Stimulated activated CD4-positive, alpha-beta T cell treated with anti-CD3 and anti-CD28 coated beads, TNF-alpha, amount 100 ng/mL, for 1 hour (primary cell): ENCODE measurements at places on chromosomes 6 and 20.

- DNase-seq: no peak
Observed at GRCh38 chr6:113873043-113873667, 16.0 kb downstream of the MARCKS start.

DNA sequence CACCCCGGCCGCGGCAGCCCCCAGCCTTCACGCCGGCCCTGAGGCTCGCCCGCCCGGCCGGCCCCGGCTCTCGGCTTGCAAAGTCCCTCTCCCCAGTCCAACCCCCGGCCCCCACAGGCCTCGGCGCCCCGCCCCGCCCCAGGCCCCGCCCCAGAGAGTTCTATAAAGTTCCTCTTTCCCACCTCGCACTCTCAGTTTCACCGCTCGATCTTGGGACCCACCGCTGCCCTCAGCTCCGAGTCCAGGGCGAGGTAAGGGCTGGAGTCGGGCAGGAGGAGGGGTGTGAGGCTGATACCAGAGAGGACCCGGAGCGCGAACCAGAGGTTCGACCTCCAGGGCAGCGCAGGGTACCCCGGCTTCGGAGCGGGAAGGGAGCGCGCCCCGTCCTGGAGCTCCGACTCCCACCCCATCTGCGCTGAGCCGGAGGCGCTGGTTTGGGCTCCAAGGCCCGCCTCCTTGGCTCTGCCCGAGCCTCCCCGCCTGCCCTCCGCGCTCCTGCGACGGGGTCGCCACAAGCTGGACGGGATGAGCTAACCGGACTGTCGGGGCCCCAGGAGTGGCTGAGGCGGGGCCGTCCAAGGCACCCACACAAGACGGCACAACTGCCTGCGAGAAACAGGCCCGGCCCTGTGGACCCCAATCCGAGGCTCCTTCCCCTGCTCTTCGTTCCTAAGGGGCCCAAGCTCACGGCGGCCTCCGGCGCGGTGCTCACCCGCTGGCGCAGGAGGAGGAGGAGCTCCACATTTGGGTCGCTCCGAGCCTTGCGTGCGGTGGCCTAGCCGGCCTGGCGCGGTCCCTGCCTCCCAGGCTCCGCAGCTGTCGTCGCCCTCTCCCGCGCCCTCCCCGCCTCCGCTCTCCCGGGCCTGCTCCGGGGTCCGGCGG, at the start of gene IRF4:
Gene IRF4 (plus strand): TSS at position 194 of the 882 bp plus-strand sequence. CDS start 1,401 bp downstream, outside the sequence.
- DNase-seq: peak; percentile 40

- no peak for DNase-seq
Observed at GRCh38 chr20:39381595-39381994, 419.5 kb downstream of the DHX35 start.

DNA sequence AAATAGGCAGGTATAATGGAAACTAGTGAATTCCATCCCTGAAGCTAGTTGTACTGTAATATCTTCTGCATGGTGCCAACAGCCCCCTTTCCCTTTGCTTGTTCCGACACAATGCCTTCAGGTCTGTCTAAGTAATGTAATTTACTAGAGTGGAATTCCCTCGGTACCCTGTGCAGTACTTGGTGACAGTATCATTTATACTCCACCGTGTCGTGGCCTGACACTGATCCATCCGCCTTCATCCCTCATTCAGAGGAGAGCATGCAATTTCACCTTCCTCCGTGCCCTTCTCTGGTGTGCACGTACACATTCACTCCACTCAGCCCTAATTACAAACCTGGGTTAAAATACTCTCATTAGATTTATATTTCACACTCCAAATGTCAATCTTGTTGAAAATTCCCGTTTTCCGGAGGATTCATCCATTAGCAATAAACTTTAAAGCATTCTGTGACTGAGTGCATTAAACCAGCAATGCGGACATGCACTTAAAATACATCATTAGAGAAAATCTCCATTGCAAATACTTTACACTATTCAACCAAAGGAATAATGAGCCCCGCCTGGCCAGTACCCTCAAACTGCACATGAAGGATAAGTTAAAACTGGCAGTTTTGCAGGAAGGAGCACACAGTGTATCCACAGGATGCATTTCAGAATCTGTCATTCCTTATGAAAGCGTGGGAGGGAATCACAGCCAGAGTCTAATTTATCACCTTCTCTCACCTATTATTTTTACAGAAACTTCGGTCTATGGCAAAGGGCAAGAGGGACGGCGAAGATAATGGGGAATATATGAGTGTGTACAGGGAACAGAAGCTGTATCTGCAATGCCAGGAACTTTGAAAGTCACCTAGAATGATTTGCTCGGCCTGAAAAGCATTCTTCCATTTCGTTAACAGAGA, 182.5 kb downstream of the GJA10 start:
- DNase-seq: no peak

GRCh38 chr6:82362878-82363427, 664 bp upstream of the TPBG start:
- no peak for DNase-seq

DNA sequence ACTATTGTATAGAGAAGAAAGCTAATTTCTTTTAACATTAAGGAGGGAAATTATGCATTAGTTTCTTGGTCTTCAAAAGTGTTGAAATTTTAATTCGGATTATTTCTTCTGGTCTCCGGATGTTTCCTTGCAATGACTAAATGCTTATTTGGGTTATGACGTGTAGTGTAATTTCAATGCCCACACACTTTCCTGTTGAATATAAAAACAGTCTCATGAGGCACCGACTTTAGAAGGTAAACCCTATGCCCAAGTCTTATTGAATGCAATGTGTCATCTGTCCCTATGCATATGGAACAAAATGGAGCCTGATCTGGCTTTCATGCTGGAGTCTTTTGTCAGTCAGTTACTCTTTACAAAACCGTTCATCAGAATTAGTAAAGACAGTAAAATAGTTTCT, 17.7 kb downstream of the GJA1 start:
- DNase-seq: no peak

DNA sequence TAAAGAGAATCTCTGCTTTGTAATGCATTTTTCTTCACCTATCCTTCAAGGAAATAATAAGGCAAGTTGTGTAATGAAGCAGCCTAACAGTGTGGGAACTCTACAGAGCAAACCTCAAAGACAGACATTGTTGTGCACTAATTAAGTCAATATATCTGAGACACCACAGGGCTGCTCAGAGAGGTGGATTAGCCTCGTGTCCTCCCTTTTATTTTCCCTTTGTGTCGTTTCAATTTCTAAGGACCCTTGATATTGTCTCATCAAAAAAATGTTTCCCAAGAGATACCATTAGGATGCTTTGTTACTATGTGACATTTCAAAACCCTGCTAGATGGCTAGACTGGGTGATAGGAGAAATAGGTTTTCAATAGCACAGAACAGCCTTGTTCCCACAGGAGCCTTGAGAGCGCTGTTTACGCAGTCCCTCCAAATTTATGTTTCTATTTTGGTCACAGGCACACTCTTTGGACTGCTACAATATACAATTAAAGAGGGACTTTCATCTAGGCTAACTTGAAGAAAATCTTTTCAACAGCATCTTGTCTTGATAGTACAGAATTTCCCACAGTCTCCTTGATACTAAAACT, 23.1 kb downstream of the UBE3D start:
- no peak for DNase-seq

GRCh38 chr6:158544428-158544827, 15.5 kb upstream of the TMEM181 start:
- DNase-seq: no peak

DNA sequence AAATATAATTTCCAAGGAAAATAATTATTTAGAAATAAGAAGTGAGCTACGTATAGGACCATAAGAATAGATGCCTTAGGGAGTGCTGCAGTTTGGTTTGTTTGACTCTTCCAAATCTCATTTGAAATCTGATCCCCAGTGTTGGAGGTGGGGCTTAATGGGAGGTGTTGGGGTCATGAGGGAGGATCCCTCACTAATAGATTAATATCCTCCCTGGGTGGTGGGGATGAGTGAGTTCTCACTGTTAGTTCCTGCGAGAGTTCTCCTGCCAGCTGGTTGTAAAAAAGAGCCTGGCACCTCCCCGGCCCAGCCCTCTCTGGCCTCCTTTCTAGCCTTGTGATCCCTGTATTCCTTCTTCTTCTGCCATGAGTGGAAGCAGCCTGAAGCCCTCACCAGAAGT, 69.3 kb downstream of the RCAN2 start:
- no peak for DNase-seq

- no peak for DNase-seq
Observed at GRCh38 chr6:147578159-147578558, 69.7 kb downstream of the SAMD5 start.

- no peak for DNase-seq
Observed at GRCh38 chr20:50193199-50193835, 2.7 kb downstream of the CEBPB start.

- DNase-seq: peak; percentile 3
Observed at GRCh38 chr20:46520976-46521579, 7.7 kb upstream of the ZNF334 start.

GRCh38 chr6:89260832-89261231, 43.7 kb upstream of the GABRR1 start:
- no peak for DNase-seq

GRCh38 chr6:129686941-129687627, 22.9 kb downstream of the ARHGAP18 start:
- DNase-seq: no peak

GRCh38 chr6:37432590-37432915, 468 bp upstream of the CMTR1 start:
- no peak for DNase-seq

GRCh38 chr20:37880726-37881591, 22.0 kb upstream of the VSTM2L start:
- no peak for DNase-seq

- DNase-seq: no peak
Observed at GRCh38 chr6:141521440-141521839, 611.3 kb upstream of the GJE1 start.

DNA sequence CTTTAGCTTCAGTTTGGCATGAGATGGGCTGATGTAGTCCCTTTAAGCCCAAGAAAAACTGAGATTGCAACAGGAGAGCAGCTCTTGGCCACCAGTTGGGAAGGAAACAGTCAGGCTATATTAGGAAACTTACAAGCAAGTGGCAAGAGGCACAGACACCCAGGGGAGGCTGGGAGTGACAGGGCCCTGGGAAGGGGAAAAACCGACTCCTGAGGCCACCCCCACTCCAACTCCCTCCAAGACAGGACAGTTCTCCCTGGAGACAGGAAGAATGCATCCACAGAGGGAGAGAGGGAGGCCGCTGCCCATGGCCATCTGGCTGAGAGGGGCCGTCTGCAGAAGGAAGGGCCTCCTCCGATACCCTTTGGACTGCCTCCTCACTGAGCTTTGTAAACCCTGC, 20.5 kb downstream of the JPH2 start:
- no peak for DNase-seq

- DNase-seq: no peak
Observed at GRCh38 chr6:3517350-3517749, 60.5 kb upstream of the SLC22A23 start.

- no peak for DNase-seq
Observed at GRCh38 chr6:100913400-100914276, 32.5 kb upstream of the ASCC3 start.

- no peak for DNase-seq
Observed at GRCh38 chr6:145067430-145067829, 667.9 kb downstream of the EPM2A start.

DNA sequence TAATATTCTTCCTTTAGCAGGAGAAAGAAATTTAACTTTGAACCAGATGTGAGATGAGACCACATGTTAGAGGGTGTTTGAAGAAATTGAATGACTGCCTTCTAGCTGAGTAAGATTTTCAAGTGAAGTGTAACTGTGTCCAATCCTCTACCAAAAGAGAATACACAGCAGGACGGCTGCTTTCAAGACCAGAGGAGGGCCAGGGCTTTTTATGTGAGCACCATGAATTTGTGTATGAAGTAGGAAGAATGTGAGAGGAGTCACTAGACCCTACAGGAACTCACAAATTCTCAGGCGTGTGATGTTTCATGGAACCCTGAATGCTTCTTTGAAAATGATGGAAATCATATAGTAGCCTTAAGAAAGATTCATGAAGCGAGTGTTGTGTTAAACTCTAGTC, 56.8 kb upstream of the SPACA1 start:
- DNase-seq: no peak

- no peak for DNase-seq
Observed at GRCh38 chr20:17694767-17695166, 5.0 kb upstream of the BANF2 start.

GRCh38 chr6:37182736-37183590, 13.0 kb downstream of the PIM1 start:
- no peak for DNase-seq
